ENCODE measurements at places on chromosomes 5 and 9.

- no peak for DNase-seq
Measured at GRCh38 chr5:83096660-83097339, 19.5 kb downstream of the XRCC4 start.

DNA sequence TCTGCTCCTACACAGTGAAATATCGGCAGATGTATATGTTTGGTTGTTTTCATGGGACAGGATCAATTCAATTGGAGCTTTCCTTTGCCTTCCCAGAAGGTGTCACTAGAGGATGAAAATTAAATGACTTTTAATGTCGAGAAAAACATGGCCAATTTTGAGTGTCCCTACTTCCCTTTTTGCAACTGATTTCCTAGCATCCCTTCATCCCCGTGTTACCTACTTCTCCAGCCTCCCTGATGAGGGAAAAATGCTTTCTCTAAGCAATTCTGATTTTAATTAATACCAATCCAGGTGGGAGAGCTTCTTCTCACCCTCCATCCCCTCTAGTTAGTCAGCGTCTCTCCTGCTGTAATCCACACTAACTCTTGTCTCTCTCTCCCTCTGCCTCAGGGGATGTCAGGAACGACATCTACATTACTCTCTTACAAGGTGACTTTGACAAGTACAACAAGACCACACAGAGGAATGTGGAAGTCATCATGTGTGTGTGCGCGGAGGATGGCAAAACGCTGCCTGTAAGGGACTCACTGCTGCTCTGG lies 64.9 kb downstream of the DOCK2 start:
- no peak for DNase-seq

- no peak for DNase-seq
Measured at GRCh38 chr9:2354216-2354615, 267.4 kb upstream of the VLDLR start.

DNA sequence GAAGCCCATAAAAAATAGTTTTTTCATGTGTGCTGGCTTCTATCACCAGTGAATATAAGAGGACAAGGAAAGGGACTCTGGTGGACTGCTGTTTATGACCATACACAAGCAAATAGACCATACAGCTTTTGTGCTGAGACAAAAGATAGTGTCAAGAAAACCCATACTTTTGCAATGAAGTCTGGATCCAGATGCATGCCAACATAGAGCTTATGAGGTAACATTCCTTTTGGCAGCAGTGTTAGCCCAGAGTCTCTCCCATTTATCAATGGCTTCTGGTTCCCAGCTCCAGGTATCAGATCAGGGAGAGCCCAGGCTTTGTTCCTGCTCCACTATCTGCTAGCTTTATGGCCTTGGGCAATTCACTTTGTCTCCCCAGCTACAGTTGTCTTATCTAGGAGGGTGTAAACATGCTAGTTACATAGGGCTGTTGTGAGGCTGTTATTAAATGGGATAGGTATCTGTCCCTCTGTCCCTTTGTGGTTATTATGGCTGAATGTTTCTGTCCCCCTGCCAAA lies 55.6 kb downstream of the CCDC192 start:
- DNase-seq: no peak

- peak; percentile 53 for DNase-seq
Measured at GRCh38 chr9:34899535-34900158, 58.4 kb upstream of the PHF24 start.

GRCh38 chr5:146947181-146947941 lies 68.8 kb upstream of the PPP2R2B start:
- DNase-seq: no peak

GRCh38 chr5:80064124-80064523 lies 29.0 kb downstream of the THBS4 start:
- DNase-seq: no peak

GRCh38 chr5:102617191-102618187 lies 118.7 kb upstream of the SLCO6A1 start:
- no peak for DNase-seq

GRCh38 chr5:67301285-67301903 lies 104.8 kb upstream of the CD180 start:
- DNase-seq: no peak

DNA sequence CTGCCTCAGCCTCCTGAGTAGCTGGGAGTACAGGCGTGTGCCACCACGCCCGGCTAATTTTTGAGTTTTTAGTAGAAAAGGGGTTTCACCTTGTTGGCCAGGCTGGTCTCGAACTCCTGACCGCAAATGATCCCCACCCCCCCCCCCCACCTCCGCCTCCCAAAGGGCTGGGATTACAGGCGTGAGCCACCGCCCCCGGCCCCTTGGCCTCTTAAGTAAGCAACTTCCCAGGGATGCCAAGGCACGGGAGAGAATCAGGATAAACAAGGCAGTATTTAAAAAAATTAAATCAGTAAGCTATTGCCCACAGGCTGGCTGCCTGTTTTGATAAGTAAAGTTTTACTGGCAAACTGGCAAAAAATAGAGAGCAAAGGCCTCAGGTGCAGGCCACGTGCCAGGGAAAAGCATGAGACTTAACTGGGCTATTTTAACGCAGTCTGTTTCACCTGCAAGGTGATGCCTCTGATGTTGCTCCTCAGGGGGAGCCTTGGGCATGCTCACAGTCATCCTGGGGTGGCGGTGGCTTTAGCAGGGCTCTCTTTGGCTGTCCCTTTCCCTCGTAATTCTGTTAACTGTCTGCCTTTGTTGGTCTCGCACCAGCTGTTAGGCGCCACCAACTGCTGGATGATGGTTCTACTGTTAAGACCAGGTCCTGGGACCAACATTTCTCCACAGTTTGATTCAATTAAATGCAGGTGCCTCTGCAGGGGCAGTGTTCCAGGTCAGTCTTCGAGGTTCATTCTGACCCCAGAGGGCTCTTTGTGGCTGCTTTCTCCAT lies 19.4 kb upstream of the RNF130 start:
- no peak for DNase-seq

- DNase-seq: no peak
Measured at GRCh38 chr9:32837551-32838058, 54.3 kb downstream of the TMEM215 start.

DNA sequence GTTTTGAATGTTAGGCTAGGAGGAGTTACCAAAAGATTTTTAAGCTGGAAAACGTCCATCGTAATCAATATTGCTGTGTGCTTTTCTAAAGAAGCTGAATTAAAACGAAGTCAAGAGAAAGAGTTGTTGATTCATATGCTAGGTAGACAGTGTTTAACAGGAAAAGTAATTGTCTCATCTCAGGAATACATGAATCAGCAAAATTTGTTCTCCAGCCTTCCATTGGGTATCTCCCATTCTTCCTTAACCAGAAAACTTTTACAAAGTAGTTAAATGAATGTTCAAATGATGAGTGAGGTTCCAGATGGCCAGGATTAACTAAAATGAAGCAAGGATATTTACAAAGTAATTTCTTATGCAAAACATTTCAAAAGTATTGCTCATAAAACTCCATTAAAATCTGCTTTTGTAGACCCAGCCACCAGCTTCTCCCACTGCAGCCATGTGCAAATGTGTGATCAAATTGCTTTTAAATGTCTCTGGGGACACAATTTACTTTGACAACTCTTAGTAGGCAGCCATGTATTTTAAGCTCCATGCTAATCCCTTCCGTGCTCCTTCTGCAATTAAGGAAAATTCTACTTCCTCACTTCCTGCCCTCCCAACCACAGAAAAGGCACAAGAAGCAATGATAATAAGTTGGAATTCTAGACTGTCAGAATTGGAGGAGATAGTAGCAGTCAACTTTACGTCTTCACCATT lies 121.2 kb downstream of the HTR4 start:
- no peak for DNase-seq

DNA sequence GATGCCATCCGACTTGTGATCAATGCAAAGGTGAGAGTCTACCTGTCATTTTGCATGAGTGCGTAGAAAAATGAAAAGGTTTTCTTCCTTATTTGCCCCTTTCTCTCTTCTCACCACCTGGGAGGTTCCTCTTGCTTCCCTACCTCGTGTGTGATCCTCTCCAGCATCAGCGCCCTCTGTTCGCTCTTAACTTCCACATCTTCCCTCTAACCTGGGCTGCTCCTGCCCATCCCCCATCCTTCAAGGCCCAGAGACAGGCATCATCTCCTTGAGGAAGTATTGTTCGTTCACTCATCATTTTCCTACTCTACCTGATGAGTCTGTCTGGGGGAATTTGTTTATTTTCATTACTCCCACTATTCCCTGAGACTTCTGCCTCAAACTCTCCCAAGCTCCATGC lies 55.8 kb downstream of the RFK start:
- no peak for DNase-seq
